ENCODE measurements at places on chromosomes 12 and 14.

GRCh38 chr12:94649349-94650142 is 811 bp downstream of the TMCC3 start:
- DNase-seq, result no peak

GRCh38 chr14:49951691-49952345 is 58.9 kb downstream of the ARF6 start:
- peak; percentile 90 for DNase-seq

DNA sequence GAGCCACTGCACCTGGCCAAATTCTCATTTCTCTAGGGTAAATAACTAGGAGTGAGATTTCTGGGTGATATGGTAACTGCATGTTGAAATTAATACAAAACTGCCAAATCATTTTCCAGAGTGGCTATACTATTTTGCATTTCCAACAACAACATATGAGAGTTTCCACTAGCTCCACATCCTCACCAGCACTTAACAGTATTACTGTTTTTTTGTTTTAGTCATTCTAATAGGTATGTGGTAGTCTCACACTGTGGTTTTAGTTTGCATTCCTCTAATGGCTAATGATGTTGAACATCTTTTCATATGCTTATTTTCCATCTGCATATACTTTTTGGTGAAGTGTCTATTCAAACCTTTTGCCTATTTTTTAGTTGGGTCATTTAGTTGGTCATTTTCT is 5.8 kb upstream of the ZFP36L1 start:
- no peak for DNase-seq

DNA sequence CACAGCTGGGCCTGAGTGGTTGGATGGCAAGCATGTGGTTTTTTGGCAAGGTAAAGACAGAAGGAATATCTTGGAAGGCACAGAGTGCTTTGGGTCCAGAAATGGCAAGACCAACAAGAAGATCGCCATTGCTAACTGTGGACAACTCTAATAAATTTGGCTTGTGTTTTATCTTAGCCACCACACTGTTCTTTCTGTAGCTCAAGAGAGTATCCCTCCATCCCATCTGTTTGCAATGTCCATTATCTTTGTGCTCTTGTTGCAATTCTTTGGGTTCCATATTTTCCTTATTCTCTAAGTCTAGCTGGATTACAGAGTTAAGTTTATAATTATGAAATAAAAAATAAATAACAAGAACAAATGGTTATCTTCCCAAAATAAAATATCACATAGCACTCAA is 6.7 kb upstream of the DAAM1 start:
- no peak for DNase-seq

GRCh38 chr14:39243831-39244230 is 10.1 kb downstream of the MIA2 start:
- no peak for DNase-seq

DNA sequence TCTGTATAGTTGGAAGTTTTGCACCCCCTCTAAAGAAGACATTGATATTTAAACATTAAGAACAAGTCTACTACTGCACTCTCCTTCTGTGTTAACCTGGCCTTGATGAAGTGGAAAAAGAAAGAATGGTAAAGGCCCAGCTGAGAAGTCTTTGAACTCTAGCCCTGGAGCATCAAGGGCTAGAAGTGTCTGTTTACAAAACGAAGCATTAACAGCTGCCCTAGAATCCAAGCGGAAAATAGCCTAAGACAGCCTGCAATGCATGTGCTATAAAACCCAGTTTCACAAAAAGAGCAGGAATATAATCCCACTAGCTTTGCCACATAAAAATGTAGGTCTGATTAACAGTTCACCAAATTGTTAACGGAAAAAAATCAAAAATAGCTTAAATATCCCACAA is 60.5 kb downstream of the NUMB start:
- no peak for DNase-seq

- no peak for DNase-seq
Measured at GRCh38 chr12:120678572-120678971, 8.4 kb upstream of the MLEC start.

- DNase-seq, result no peak
Measured at GRCh38 chr14:96576937-96577336, 74.8 kb downstream of the PAPOLA start.
